Astrocyte of the hippocampus (primary cell): ENCODE measurements at places on chromosomes 7 and 10.

DNA sequence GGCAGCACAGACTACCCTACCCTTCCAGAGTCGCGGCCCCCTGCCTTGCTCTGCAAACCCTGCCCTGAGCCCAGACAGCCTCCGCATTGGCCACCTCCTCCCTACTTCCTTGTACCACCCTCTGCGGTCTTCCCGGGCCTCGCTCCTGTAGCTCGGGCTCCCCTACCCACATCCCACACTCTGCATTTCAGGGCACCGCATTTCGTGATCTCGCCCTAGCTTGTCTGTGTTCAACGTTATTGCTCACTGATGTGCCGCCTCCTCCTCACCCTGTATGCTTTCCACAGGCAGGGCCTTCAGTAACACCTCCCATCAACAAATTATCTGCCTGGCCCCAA, 6.6 kb downstream of the PDIA4 start:
- no peak for DNase-seq

DNA sequence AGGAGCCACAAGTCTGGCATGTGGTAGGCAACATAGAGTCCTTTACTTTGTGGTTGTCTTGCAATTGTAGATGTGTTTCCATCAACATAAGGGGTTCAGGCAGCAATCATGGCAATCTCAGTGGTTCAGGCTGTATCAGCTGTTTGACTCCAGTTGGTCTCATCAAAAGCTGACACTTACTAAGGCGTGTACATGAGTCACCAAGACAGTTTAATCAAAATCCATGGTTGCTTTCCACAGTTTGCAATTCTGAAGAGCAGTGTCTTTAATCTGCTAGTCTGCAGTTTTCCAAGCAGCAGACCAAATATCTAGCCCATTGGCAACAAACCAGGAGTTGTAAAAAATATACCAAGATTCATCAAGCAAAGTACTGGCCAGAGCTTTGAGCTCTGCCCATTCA, 210.2 kb downstream of the MDFIC start:
- no peak for DNase-seq

GRCh38 chr7:98202367-98203195, 8.7 kb upstream of the BHLHA15 start:
- no peak for DNase-seq

DNA sequence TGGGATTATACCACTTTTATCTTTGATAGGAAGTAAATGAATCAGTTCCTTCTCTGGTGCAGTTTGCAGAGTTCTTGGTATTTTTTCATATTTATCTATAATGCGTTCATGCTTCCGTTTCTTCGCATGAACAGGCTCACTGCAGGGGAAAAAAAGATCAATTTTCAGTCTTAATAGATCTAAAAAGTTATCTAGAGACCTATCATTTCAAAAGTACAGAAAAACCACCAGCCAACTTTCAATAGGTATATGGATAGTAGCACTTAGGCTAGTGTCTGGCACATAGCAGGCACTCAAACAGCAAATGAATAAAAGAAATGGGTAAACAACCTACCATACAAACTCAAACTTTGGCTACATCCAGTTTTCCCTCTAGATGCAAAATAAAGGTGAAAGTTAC, 5.5 kb downstream of the NOC3L start:
- no peak for DNase-seq

DNA sequence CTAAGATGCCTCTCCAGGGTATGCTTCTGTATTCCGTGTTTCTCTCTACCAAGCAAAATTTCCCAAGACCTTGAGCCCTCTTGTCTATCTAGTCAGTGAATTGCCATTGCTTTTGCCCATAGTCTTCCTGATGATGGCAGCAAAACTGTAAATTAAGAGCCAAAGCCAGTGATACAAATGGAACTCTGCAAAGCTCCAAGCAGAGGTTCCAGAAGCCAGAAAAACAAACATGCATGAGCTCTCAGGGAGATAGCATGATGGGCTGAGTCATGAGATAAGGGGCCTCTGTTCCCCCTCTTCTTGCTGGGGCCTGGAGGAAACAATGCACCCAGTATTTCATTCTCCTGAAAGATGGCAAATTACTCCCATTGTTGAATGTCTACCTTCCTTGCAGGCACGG, 24.7 kb downstream of the LSMEM1 start:
- no peak for DNase-seq

- no peak for DNase-seq
Measured at GRCh38 chr10:124522933-124523871, 61.6 kb downstream of the LHPP start.

- no peak for DNase-seq
Measured at GRCh38 chr7:101557421-101557820, 71.7 kb downstream of the MYL10 start.

DNA sequence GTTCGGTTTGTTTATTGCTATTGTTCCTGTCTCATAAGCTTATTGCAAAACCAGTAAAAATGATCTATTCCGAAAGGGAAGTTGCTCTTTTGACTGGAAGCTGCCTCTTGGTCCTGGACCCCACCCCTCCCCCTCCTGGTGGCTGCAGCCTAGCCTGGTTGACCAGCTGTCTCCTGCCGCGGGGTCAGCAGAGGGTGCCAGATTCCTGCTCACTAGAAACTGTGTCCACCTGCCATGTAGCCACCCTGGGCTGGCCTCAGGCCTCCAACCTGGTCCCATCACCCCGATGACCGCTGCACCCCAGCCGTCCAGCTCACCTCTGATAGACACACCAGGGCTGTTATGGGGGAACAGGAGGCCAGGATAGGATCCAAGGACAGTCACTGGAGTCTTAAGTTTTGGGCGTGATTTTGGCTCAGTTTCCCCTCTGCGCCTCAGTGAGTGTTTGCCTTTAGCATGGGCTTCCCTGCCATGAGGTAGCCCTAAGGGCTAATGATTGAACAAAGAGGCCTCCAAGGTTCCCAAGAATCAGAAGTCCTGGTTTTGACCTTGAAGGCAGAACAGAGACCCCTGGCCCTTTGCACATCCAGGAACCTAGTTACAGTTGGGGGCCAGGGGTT, 32.9 kb upstream of the SLF2 start:
- no peak for DNase-seq

GRCh38 chr10:103734731-103735130, 120.6 kb downstream of the SH3PXD2A start:
- no peak for DNase-seq

GRCh38 chr7:16688249-16688648, 42.3 kb downstream of the BZW2 start:
- DNase-seq, result no peak

- no peak for DNase-seq
Measured at GRCh38 chr7:127894588-127894987, 136.6 kb downstream of the LRRC4 start.

DNA sequence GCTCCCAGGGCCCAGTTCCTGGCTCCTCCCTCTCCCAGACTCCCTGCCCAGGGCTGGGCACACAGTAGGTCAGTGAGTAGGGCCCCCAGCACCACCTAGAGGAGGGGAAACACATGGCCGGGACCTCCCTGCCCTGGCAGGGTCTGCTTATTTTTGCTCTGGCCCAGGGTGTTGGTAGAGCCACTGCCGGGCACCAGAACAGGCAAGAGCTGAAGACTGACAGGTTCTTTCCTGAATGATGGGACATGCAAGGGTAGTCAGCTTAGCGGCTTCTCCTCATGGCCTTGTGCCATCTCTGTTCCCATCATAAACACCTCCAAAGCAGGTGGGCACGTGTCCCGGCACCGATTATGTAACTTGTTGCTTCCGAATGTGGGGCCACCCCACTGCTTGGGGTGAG, 86.5 kb downstream of the NEURL1 start:
- no peak for DNase-seq

- no peak for DNase-seq
Measured at GRCh38 chr10:100934084-100934659, 21.4 kb downstream of the SLF2 start.

- DNase-seq, result no peak
Measured at GRCh38 chr7:6482307-6482706, 34.6 kb upstream of the DAGLB start.

GRCh38 chr10:78491812-78492211, 458.1 kb downstream of the RPS24 start:
- DNase-seq, result no peak

DNA sequence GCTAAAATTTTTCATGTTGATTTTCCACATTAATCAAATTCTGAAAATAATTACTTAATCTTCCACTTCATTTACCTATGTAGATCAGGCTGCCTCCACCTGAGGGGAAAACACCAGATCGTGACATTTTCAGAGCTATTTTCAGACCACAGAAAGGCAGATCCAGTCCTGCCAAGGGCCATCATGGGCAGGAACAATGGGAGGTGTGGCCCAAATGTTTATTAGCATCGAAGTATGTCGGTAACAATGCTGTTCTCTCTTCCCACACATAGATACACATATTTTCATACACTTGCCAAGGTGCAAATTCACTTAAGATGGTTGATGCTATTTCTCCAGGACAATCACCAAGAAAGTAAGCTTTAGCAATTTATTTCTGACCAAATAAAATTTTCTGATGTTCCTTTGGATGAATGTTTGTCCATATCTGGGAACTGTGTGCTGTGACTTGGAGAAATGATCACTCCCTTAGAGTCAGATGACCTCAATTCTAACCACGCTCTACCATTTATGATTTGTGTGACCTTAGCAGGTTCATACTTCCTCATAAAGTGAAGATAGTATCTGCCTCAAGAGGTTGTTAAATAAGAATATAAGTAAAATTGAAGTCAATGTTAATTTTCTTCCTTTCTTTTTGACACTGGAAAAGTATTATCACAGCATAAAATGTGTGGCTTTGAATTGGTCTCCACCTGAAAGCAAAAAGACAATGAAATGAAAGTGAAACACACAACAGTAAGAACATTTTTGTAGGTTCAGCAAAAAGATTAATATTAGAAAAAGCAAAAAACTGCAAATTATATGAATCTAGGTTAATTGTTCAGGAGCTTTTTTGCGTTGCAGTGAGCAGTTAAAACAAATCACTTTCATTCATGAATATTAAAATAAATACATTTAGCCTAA, 310.4 kb upstream of the PHF14 start:
- DNase-seq, result no peak

GRCh38 chr10:69567920-69568319, 5.3 kb downstream of the NEUROG3 start:
- peak; percentile 82 for DNase-seq

DNA sequence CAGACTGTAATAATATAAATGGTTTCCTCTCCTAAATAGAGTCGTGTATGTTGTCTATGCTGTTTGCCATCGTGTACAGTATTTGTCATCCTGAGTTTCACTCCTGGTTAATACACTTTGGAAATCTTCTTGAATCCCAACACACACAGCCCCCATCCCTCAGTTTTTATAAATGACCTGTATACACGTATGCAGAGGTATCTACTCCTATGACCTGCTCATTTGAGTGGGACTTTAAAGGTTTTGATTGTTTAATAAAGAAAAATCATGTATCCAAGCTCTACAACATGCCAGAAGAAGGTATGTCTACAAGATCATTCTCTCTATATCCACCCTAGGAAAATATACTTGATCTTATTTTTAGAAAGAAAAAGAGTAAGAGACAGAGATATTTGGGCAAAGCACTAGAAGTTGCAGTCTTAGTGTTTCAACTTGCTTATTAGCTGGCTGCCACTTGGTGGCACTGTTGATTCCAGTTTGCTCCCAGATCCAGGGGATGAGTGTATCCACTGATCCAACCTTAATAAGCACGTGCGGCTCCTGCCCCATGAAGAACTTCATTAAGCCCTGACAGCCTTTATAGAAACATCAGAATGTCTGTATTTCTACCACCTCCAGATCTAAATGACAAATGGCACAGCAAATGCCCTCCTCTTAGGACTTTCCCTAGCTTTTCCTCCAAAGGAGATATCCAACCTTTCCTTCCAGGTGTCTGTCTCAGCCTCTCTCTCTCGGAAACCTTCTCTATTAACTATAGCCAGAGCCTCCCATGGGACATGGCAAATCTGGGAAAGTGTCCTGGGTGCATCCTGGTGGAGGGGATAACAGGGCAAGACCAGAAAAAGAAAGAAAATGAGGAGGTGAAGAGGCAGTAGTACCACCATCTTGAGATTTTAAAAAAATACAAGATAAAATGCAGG, 181.6 kb upstream of the NEBL start:
- peak; percentile 86 for DNase-seq

GRCh38 chr7:50298811-50299562, 5.5 kb upstream of the IKZF1 start:
- no peak for DNase-seq

DNA sequence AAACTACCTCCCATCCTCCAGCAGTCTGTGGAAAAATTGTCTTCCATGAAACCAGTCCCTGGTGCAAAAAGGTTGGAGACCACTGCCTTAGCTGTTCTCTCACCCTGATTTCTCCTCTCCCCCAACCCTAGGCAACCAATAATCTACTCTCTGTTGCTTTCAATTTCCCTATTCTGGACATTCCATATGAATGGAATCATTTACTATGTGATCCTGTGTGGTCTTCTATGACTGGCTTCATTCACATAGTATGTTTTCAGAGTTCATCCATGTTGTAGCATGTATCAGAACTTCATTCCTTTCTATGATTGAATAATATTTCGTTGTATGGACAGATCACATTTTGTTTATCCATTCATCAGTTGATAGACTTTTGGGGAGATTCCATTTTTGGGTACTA, 38.3 kb upstream of the DLG5 start:
- DNase-seq, result no peak

DNA sequence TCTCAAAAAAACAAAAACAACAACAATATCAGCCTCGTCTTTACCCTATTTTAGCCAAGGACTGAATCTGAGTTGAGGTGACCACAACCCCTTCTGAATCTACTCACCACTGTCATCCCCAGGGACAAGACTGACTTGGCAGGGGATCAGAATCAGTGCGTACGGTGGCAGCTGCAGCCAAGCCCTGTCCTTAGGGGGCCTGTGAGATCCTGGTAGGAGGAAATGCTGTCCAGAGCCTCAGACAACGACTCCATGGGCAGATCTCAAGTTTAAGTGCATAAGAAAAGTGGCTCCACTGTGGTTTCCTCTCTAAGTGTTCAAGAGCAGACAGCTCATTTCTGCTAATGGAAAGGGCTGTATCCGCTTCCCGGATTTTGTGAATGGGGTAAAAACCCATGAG, 22.4 kb upstream of the CYTH3 start:
- DNase-seq, result no peak

GRCh38 chr10:90306187-90306586, 551.7 kb downstream of the HTR7 start:
- peak; percentile 79 for DNase-seq

DNA sequence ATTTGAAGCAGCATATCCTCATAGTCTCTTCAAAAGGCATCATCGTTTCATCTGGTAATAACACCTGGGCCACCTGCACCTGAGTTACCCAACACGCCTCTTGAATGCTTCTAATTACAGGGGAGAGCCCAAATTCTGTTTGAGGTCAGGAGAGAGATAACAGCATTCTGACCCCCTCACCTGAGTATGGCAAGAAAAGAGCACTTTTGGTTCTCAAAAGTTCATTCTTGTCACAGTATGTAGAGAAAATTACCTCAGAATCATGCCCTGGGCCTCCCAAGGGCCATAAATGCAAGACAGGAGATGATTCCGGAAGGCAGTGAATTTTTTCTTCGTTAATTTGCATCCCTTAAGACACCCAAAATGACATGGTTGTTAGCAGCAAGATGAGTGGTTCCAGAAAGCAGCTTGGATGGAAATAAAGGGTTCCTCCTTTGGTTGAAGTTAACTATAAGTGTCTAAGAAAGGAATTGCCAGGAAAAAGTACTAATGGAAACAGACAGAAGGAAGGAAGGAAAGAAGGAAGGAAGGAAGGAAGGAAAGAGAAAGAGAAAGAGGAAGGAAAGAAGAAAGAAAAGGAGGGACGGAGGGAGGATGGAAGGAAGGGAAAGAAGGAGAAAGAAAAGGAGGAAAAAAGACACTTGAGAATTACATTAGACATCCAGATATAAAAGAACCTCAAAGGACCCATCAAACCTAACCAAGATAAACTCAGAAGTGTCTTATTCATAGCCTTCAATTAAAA, 228.4 kb upstream of the RHOBTB1 start:
- no peak for DNase-seq
